Osteoblast (primary cell): ENCODE measurements at places on chromosomes 4 and X. TPM values are rescaled to one million over a fixed set of nuclear protein-coding genes. Genes with fewer than 3 reads are reported as not detected.
A peak's percentile ranks its signal among the peaks of the same experiment; 100 is the strongest.

Gene F8A2
- not detected in 2 replicates for total RNA-seq

DNA sequence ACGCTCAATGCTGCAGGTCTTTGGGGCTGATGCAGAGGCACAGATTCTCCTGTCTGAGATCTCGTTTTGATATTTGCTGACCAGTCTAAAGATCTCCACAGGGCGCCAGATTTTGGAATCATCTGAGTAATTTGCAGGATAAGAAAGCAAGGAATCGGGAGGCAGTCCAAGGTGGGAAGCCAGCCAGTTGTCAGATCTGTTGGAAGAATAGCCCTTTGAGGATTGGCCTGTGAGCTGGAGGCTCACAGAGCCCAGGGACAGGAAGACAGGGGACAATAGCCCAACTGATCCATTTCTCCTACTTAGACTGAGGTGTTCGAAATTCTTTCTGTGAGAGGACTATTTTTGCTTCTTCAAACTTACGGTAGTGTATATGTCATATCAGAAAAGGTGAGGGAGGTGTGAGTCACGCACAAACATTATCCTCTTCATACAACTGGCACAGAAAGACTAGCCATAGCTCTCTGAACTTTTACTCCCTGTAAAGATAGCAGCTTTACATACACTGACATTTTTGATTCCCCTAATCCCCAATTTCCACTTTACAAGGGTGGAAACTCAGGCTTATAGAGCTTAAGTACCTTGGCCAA lies 8.8 kb downstream of the DIPK2B start:
- no peak for DNase-seq

DNA sequence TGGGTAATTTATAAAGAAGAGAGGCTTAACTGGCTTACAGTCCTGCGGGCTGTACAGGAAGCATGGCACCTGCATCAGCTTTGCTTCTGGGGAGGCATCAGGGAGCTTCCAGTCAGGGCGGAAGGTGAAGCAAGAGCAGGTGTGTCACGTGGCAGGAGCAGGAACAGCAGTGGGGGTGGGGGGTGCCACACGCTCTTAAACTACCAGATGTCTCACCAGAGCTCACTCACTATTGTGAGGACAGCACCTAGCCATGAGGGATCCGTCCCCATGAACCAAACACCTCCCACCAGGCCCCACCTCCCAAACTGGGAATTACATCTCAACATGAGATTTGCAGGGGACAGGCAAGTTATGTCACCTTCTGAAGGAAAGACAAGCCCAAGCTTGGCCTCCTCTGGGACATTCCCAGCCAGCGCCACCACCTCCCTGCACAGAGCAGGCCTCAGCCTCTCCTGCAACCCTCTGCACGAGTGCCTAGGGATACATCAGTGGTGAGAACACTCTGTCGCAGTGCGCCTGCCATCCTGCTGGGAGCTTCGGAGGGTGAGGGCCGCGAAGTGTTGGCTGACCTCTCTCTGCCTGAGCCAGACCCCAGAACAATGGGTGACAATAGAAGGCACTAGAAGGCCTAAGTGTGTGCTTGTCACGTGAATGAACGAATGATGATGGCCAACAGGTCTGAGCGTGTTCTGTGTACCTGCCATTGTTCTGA lies 244.3 kb downstream of the EVC2 start:
- no peak for DNase-seq

DNA sequence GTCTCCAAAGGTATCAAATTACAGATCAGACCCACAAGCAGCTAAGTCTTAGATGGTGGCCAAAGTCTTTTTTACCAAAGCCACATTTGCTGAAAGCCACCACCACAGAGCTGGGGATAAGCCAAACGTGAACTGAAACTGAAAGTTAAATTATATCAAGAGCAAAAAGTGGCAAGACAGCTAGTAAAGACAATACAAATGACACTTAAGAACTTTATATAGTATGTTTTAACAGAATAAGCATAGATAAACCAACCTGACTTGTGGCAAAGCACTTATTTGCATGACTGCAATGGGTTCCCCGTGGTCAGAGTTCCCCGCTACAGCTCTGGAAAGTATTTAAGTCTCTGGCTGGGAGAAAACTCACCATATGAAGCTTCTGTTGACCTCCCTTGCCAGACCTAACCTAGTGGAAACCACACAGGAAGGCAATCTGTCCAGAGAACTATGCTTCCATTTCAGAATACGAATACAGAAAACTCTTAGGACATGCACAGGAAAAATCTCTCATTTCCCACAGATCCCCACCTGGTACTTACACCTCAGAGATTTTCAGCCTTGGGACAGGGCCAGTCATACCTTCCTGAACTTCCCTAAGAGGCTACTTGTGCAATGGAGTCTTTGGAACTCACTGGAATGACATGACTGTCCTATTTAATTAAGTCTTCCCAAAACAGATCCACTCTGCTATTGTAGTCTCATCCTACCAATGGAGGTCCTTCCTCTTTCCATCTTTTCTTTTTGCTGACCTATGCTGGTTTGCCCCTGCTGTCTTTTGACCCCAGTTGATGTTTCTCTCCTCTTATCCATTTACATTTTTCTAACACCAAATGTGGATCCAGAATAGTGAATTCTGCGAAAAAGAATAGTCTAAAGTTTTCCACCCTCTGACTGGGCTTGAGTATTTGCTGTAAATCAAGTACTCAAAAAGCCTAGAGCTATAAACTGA lies 225.1 kb downstream of the NR3C2 start:
- no peak for DNase-seq

Gene CLGN
- under 0.01 and 0.72 TPM in 2 replicates for total RNA-seq

Gene TMEM271
- not detected in 2 replicates for total RNA-seq

- DNase-seq = no peak
Observed at GRCh38 chr4:183541010-183541751, 36.3 kb downstream of the ING2 start.

Gene RAB40A
- total RNA-seq = under 0.01 and 0.29 TPM in 2 replicates

DNA sequence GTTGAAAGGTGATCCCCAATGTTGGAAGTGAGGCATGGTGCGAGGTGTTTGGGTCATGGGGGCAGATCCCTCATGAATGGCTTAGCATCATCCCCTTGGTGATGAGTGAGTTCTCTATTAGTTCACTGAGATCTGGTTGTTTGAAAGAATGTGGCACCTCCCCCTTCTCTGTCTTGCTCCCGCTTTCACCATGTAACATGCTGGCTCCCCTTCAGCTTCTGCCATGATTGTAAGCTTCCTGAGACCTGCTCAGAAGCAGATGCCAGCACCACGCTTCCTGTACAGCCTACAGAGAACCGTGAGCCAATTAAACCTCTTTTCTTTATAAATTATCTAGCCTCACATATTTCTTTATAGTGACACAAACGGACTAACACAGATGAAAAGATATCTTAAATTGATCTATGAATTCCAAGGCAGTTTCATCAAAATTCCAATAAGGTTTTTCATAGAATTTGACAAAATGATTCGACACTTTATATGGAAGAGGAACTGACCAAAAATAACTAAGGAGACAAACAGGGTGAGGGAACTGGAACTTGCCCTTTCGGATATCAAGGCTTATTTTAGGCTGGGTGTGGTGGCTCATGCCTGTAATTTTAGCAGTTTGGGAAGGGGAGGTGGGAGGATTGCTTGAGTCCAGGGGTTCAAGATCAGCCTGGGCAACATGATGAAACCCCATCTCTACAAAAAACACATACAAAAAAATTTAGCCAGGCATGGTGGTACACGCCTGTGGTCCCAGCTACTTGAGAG lies 56.9 kb upstream of the OGT start:
- peak; percentile 37 for DNase-seq

Gene INPP4B
- 11.6 and 15.6 TPM in 2 replicates for total RNA-seq

Gene POU3F4
- total RNA-seq = not detected in 2 replicates

GRCh38 chrX:20656721-20657120 lies 390.0 kb upstream of the RPS6KA3 start:
- DNase-seq = no peak

DNA sequence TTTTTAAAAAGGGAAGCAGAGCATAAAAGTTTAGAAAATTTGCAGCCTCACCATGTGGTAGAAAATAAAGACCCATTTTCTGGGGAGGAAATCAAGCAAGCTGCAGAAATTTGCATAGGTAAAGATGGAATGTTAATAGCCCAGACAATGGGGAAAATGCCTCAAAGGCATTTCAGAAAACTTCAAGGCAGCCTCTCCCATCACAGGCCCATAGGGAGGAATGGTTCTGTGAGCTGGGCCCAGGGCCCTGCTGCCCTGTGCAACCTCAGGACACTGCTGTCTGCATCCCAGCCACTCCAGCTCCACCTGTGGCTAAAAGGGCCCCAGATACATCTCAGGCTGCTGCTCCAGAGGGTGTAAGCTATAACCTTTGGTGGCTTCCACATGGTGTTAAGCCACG lies 137.9 kb downstream of the INPP4B start:
- no peak for DNase-seq

Gene CXCL1
- total RNA-seq = 0.29 and 4.7 TPM in 2 replicates

Gene L1CAM
- total RNA-seq = under 0.01 TPM in 2 replicates

Gene TSPAN6
- 37.3 and 38.0 TPM in 2 replicates for total RNA-seq

Gene C4orf50
- total RNA-seq = not detected in 2 replicates

DNA sequence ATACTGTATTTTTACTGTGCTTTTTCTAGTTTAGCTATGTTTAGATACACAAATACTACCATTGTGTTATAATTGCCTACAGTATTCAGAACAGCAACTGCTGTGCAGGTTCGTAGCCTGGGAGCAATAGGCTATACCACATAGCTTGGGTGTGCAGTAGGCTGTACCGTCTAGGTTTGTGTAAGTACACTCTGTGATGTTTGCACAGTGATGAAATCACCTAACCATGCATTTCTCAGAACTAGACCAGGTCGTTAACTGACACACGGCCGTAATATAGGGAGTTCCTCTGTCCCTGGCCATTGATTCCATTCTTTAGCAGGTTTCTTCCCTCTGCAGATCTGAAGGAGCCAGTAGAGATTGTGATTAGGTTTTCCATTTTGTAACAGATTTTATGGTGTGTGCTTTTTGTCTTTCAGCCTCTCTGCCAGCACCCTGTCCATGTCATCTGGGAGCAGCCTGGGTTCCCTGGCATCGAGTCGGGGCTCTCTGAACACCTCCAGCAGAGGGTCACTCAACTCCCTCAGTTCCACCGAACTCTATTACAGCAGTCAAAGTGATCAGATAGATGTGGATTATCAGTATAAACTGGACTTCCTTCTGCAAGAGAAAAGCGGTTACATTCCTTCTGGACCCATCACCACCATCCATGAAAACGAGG lies 59.5 kb downstream of the CLDN22 start:
- peak; percentile 15 for DNase-seq

GRCh38 chr4:16665942-16666551 lies 232.4 kb downstream of the LDB2 start:
- no peak for DNase-seq

GRCh38 chr4:105318486-105318885 lies 155.4 kb downstream of the PPA2 start:
- DNase-seq = no peak

- peak; percentile 100 for DNase-seq
Observed at GRCh38 chrX:386768-387575, at the start of gene PPP2R3B. TSS of gene PPP2R3B (minus strand) at chrX:386907. CDS start at chrX:386691, 216 bp downstream.

GRCh38 chr4:39154009-39154408 lies 28.3 kb upstream of the WDR19 start:
- no peak for DNase-seq

Gene BGN
- 139 and 210 TPM in 2 replicates for total RNA-seq

DNA sequence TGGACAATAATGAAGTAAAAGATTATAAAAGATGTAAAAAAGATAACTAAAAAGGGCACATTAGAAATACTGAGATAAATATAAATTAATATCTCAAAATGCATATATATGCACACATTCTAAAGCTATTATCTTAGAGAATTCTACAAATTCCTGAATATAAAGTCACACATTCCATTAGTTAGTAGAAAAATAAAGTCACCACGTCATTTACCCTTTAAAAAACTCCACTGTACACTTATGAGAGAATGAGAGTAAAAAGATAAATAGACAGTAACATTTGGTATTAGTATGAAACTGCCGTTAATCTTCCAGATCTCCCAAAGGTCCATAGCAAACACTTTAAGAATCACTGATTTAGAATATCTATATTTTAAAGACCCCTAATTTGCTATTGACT lies 67.2 kb upstream of the IL15 start:
- DNase-seq = no peak

DNA sequence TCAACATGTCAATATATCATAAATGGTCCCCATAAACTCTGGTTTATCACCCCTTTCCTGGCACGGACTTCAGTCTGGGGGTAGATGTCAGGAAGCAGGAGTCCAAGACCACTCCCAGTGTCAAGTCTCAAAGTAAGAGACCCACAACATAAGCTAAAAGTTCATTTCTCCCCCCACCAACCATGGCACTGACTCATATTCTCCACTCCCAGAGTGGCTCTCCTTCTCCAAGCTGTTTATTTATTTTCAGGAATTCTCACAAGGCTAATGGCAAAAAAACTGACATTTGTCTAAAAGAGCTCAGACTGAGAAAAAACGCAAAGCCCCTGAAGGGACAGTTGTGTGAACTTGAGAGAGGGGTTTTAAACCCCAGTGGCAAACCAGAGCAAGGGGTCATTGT lies 217.0 kb downstream of the RAB28 start:
- DNase-seq = no peak

DNA sequence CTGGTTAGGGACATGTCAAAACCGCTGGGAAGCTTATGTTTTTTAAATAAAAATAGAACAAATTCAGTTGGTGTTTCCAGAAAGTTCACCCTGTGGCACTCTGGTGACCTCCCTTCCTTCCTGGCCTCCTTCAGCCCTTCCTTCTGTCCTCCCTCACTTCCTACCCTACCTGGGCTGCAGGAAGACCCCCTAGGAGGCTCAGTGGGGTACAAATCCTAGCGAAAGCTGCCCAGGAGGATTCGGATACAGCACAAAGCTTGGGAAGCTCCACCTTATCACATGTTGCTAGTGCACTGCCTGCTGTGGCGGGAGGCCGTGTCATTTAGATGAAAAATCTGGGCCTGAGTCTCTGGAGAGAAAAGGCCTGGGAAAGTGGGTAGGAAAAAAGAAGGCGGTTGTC lies 60.5 kb downstream of the FHDC1 start:
- DNase-seq = no peak

DNA sequence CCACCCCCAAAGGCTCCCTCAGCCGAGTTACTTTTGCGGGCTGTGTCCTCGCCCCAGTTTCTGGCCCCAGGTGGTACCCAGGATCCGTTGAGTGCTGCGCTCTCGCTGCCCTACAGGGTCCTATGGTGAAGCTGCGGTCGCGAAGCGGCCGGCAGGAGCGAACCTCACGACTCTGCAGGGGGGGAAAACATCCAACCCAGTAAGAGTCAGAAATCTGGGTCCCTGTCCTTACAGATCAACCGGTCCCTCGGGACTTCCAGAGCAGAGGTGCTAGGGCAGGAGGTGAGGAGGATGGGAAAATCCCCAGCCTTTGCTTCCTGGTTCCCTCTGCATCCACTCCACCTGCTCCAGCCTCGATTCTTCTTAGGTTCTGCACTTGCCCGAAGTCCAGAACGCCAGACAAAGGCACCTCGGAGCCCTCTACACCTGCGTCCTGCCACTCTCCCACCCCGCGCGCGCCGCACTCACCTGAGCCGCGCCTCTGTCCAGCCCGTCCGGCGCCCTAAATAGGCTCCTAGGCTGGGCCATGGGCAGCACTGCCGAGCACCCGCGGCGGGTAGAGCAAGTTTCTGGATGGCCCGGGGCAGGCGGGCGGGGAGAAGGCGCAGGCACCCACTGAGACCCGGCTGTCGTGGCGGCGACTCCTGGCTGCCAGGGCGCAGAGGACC lies at the start of gene HS3ST1:
Gene HS3ST1, minus strand, starts transcription at position 664 of the 668 bp plus-strand sequence. CDS start 28,889 bp downstream, outside the sequence.
- DNase-seq = no peak
